Fibroblast of skin of right biceps (primary cell): ENCODE measurements at places on chromosomes 12 and 14.

GRCh38 chr12:118102609-118103008 is 1.2 kb downstream of the VSIG10 start:
- DNase-seq, result no peak

GRCh38 chr14:105472486-105472991 is 2.1 kb upstream of the CRIP2 start:
- DNase-seq, result no peak

GRCh38 chr12:77940011-77940423 is 109.3 kb downstream of the NAV3 start:
- DNase-seq, result peak; percentile 94

GRCh38 chr14:21526672-21527317 is 649 bp upstream of the SALL2 start:
- no peak for DNase-seq

GRCh38 chr12:52327052-52327829 is 6.0 kb upstream of the KRT83 start:
- DNase-seq, result peak; percentile 89

GRCh38 chr14:91367173-91368171 is 50.1 kb downstream of the CCDC88C start:
- DNase-seq, result peak; percentile 43

GRCh38 chr12:12582895-12583303 is 20.2 kb upstream of the DUSP16 start:
- peak; percentile 14 for DNase-seq

DNA sequence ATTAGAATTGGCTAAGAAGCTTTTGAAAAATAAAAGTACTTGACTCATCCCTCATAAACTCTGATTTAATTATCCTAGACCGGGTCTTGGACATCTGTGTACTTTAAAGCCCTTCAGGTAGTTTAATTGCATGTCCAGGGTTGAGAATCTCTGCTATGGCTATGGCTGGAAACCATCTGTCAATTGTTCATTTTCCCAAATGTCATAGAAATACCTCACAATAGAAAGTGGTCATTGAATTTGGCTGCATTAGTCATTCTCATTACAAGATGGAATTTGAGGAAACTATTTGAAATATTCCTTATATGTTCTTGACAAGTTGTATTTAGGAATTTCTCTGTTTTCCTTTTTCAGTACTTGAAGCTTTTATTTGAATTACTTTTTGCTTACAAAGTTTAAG is 111.3 kb downstream of the TSHR start:
- DNase-seq, result peak; percentile 0

- DNase-seq, result peak; percentile 48
Observed at GRCh38 chr12:53232646-53233461, 845 bp upstream of the RARG start.

DNA sequence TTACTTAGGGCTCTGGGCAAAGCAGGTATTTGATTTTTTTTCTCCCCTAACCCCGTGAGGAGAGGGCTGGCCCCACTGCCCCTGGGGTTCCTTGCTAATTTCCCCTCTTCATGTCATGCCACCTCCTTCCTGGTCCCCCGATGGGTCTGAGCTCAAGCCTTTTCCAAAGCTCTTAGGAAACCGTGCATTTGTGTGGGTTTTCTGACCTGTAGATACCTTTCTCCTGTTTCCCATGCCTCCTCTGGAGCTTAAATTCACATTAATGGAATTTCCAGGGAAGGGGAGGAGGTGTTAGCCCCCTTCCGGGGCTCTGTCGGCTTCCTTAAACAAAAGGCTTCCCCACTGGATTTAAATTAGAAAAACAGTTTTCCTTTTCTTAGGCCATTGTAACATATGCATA is 12.6 kb downstream of the SFSWAP start:
- DNase-seq, result no peak

DNA sequence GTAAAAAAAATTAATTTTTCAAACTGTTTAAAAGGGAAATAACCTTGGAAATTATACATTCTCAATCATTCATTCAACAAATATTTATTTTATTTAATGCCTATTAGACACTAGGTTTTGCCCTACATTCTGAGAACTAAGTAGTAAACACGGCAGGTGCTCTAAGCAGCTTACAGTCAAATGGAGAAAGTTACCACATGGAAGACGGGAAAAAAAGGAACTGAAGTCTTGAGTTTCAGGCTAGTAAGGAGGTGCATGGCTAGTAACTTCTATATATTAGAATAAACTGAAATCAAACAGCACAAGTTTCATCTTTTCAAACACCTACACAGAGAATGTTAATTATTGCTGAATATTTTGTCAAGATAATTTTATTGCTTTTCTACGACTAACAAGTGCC is 52.9 kb downstream of the C12orf42 start:
- no peak for DNase-seq

DNA sequence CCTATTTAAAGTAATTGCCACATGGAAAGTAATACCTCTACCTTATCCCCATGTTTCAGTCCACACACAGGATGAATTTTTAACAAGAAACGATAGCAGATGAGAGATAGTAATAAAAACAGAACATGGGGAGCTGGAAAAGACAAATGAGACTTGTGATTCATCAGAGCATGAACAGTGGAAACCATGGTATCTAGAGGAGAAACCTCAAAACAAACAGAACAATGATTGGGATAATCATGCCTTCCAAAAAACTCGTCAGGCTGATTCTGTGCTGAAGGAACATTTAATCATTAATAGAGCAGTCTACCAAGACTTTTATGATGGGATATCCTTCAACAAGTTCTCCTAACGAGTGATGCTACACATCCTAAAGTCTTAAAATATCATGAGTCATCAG is 1390.7 kb downstream of the FSCB start:
- DNase-seq, result no peak
